Esophagus squamous epithelium (tissue), 5 donors: ENCODE measurements at places on chromosomes 11 and 22.

GRCh38 chr11:21933095-21933494 is 259.8 kb upstream of the ANO5 start:
- DNase-seq, result no peak

- no peak for DNase-seq
Measured at GRCh38 chr11:8218840-8219239, 44.8 kb downstream of the LMO1 start.

DNA sequence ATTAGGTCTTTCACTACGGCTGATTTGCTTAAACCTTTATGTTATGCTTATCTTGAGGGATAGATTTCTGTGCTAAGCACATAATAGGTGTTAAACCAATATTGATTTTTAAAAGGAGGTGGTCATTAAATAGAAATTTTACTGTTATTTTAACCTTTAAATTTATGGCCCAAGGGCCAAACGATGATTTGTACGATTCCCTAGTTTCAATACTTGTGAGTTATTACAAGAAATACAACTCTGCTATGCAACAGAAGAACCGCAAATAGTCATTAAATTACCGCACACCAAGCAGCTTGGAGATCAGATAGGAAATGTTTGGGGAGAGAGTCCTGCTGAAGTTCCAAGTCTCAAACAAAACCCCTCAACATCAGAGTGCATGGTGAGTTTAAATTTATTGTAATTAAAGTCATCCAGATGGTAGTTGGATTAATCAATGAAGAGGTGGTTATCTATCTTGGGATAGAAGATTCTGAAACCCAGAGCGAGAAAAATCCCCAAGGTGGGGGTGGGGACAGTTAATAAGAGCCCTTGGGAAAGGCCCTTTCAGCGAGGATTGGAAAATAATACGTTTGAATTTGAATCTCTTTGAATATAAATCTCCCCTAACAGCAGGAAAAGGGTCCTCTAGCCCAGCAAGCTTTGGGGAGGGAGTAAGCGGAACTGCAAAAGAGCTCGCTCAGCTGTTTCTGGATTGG is 805 bp upstream of the QSER1 start:
- no peak for DNase-seq

DNA sequence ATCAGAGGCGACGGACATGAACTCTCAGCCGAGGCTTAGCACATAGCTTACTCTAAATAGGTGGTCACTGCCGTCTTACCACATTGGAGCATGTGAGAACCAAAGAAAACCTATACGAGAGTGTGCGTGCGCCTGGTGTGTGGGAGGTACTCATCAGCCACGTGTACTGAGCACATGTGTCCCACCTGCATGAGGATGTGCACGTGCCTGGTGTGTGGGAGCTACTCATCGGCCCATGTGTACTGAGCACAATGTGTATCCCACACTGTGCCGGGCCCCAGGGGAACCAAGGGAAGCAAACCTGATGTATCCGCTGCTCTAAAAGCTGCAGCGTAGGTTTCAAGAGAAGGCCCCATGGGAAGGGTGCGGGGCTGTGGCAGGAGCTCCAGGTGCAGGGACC is 56.4 kb downstream of the ANO1 start:
- no peak for DNase-seq

DNA sequence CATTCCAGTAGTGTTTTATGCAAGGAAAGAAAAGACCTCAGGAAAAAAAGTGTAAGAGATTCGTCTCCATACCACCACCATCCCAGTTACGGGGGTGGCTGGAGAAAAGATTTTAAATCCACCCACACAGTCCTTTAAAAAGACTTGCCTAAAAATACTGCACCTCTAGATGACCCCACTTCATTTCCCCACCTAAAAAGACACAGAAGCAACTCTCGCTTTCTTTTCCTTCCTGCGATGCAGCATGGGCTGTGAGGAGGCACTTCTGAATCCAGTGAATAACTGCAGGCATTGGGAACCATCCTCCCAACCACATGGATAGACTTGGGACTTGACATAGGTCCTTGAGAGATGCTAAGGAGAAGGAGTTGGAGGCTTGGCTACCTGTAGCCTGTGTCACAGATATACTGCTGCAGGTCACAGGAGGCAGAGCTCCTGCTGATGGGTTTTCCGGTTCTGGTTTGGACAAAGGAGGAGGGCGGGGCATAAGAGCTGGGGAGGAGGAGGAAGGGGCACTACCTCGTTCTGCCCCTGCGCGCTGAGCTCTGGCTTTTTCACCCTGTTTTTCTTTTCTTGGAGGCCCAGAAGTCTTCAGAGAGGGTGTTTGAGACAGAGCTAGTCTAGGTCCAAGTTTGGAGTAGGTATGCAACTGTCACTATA is 285.9 kb downstream of the NTM start:
- no peak for DNase-seq

GRCh38 chr22:38729946-38730345 is 24.2 kb downstream of the GTPBP1 start:
- no peak for DNase-seq

- no peak for DNase-seq
Measured at GRCh38 chr11:37320921-37321320, 722.9 kb upstream of the RAG2 start.

DNA sequence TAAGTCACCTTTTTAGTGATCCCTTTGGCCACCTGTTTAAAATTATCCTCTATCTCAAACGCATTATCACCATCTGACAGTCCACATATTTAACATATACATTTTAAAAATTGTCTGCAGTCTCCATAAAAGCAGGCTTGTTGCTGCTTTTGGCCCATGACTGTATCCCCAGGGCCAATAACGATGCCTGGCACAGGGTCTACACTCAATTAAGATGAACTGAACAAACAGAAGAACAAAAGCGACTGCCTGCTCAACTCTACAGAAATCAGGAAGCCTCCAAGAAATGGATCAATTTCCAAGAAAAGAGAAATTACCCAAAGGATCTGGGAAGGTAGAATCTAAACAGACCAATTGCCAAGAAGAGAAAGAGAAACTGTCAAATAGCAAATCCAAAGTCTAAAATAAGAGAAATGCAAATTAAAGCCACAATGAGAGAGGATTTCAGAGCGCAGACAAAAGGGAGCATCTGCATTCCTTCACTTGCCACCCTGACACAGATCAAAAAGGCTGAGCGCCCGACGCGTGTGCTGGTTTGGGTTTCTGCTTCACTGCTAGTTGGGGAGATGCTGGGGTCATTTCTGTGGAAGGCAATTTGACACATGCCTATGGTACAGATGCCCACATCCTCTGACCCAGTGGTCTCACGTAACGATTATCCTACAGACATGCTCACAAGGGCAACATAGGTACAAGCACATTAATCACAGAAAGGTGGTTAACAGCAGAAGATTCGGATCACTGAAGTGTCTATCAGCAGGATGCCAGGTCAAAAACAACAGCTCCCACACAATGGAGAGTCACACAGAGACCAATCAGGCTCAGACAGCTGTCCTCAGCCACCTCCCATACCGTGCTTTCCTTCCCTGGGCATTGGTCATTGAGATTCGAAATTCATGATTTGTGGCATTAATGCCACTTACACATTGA is 55.9 kb downstream of the SHISAL1 start:
- no peak for DNase-seq

GRCh38 chr11:445765-446588 is 4.1 kb upstream of the PTDSS2 start:
- no peak for DNase-seq

DNA sequence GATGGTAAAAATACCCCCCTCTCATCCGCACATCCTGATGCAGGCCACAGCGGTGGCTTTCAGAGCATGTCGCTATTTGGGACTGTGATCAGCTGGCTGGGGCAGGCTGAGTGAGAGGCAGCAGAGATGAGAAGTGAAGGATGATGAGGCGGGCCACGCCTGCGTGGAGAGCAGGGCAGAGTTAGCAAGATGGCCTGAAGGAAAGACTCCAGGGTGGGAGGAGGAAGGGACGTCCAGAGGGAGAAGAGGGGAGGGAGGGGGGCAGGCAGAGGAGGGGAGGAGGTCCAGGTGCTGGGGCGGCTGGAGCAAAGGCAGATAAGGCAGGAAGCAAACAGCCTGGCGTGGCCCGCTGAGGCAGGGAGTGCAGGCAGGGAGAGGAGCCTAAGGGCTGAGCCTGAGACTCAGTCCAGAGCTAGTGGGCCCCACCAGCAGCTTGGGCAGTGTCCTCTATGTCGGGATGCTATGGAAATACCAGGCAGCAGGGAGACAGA is 29.1 kb downstream of the LRFN4 start:
- DNase-seq, result no peak

DNA sequence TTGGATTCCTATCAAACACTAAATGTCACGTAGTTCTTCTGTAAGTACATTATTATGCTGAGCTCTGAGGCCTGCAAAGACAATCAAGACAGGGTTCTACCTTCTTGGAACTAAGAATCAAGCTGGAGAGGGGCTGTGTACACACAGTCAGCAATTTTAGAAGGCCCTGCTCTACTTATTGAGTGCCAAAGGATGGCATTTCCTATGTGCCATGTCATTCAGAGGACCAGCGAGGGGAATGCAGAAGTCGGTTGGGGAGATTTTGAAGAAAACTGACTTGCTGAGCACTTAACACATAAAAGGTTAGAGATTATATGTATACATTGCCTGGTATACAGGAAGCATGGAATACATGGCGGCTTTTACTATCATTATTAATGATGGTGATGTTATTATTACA is 5.3 kb downstream of the SLC37A2 start:
- DNase-seq, result no peak

DNA sequence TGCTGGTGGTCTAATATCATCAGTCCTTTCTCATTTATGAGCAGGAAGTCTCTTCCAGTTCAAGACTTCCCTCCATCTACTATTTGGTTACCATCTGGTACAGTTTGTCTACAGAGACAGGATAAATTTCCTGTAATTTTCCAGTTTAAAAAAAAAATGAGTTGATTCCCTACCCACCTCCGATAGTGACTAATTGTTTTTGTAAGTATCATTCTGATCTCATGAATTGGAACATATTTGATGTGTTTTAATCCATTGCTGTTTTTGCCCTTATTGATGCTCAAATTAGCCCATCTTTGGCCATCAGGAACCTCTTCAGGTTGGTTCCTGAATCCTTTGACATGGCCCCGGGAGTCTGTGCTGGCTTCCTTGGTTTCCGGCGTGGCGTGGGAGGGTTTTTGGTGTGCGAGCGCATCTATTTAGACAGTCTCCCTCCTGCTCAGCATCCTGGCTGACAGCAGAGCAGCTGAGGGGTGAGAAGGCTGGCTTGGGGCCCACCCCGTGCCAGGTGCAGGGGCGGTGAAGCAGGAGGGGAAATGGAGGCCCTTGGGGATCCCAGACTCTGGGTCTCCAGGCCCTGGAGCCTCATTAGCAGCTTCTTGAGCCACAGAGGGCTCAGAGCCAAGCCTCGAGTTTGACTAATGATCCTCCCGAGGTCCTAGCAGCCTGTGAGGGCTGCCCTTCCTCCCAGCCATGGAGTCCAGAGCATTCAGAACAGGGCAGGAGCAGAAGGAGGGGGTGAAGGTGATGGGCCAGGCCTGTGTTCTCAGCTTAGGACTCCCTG is 6.8 kb downstream of the OMP start:
- DNase-seq, result no peak

- DNase-seq, result no peak
Measured at GRCh38 chr22:38142606-38143005, 32.1 kb upstream of the BAIAP2L2 start.

DNA sequence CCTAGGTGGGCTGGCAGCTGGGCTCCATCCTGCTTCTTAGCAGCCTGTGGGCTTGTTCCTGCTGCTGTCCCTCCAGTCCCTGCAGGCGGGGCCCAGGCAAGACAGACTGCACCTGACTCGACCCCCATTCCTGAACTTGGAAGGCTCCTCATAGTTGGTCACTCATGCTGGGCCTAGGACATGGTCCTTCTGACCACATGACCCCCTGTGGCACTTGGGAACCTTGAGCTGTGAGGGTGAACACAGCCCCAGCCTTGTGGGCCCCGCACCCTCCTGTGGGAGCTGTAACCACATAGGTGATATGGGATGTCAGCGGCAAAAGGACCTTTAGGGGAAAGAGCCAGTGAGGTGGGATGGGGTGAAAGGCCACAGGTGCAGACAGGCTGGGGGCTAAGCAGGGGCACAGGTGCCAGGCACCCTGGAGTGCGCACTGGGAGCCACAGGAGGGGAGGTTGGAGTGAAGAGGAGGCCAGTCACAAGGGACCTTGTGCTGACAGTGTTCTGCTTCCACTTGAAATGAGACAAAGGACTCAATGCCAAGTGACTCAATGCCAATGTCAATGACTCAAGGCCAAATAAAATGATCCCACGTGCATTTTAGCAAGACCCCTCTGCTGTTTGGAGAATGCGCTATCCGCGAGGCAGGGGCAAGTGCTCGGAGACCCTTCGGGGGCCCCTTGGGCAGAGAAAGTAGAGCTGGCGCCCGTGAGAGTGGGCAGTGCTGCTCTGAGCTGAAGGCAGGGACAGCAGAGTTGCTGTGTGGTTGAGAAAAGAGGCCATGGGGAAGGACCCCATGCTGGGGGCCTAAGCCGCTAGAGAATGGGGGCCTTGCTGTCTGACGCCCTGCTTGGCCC is 90.7 kb downstream of the MORC2 start:
- DNase-seq, result no peak

GRCh38 chr22:22691055-22691454 is 46.6 kb downstream of the GGTLC2 start:
- no peak for DNase-seq

DNA sequence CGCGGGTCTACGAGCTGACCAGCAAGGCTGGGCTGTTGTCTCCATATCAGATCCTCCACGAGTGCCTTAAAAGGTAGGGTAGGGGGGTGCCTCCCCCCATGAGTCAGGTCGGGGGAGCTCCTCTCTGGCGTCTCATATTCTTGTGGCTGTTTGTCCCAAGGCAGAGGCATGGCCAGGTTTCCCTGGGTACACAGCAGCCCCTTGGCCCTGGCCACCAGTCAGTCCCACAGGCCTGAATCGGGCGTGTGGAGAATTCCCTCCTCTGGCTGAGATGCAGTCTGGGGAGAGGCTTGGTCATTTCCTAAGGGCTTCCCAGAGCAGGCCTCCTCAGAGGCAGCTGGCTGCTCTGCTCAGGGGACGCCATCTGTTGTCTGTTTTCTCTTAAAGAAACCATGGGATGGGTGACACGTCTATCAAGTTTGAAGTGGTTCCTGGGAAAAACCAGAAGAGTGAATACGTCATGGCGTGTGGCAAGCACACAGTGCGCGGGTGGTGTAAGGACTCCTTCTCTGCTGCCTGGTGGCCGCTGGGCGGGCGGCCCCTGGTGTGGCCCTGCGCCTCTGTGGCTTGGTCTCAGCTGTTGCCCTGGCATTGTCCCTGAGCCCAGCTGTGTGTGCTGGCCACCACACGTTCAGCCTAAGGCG is 9.6 kb upstream of the RANBP1 start:
- DNase-seq, result no peak

DNA sequence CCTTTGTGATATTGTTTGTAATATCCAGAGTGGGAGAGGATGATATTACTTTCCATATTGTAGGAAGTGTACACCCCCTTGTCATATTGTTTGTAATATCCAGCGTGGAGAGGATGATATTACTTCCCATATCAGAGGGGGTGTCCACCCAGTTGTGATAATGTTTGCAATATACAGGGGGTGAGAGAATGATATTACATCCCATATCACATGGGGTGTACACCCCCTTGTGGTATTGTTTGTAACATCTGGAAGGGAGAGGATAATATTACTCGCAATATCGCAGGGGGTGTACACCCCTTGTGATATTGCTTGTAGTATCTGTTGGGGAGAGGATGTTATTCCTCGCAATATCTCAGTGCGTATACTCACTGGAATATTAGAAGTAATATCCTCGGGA is 61.5 kb downstream of the PRSS23 start:
- no peak for DNase-seq

GRCh38 chr11:72860592-72860991 is 46.4 kb downstream of the ATG16L2 start:
- no peak for DNase-seq

- DNase-seq, result no peak
Measured at GRCh38 chr11:30479899-30480298, 106.3 kb downstream of the MPPED2 start.
